ENCODE measurements at places on chromosomes 4 and X.

DNA sequence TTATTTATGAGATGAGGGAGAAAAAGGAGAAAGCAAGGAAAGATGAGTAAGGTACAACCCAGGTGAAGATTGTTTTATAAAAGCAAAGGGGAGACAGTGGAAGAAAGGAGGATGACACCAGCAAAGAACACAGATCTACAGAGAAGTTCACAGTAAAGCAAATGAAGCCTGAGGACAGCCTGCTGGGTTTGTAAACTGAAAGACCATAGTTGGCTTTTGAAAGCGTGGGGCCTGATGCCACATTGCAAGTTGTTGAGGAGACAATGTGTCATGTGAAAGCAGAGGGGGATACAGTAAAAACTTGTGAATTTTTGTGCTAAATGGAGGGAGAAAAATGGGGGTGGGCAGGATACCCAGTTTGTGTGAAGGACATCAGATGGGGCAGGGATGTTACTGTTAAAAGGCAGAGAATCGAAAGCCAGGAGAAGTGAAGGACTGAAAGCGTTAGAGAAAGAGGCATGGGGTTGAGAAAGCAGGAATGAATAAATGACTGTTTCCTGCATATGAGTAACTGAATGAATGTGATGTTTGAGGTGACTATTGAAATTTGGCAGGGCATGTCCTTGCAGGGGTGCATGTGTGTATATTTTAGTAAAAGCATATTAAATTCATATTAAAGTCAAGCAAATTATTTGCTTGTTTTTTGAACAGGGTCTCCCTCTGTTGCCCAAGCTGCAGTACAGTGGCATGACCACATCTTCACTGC lies 69.6 kb downstream of the SPRY1 start:
- no peak for DNase-seq

- no peak for DNase-seq
Observed at GRCh38 chr4:139042981-139043460, 27.4 kb downstream of the NOCT start.

DNA sequence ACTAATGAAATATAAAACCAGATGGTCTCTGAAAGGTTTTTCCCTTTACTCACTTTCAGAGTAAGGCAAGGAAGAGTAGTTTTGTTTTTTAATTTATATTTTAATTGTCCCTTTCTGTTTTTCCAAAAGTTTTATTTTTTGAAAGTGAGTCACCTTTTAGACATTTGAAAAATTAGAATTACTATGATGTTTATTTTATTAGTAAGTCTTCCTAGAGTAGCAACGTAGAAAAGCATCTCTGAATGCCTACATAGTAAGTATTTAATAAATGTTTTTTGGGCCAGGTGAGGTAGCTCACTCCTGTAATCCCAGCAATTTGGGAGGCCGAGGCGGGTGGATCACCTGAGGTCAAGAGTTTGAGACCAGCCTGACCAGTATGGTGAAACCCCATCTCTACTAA lies 51.1 kb downstream of the TET2 start:
- DNase-seq = no peak

DNA sequence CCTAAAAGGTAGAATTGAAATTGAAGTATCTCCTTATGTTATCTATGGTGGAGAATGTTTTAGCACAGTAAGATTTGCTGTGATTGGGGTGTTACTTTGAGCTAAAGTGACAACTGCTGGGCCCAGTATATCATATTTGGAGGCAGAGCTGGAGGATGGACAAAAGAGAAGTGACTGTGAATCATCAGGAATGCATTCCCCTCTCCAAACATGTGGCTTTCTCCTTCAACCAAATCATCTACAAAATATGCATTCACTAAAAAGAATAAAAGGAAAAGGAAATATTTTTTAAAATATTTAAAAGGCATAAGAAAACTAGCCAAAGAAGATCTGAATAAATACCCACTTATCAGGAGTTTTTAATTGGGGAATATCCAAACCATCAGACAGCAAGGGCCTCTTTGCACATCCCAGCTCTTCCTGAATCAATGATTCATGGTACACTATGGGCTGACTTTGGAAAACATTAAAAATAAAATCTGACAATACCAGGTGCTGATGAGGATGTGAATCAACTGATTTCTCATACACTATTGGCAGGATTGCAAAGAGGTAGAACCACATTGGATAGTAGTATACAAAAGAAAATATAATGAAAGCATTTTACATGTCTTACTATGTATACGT lies 671.7 kb upstream of the NR3C2 start:
- DNase-seq = no peak

DNA sequence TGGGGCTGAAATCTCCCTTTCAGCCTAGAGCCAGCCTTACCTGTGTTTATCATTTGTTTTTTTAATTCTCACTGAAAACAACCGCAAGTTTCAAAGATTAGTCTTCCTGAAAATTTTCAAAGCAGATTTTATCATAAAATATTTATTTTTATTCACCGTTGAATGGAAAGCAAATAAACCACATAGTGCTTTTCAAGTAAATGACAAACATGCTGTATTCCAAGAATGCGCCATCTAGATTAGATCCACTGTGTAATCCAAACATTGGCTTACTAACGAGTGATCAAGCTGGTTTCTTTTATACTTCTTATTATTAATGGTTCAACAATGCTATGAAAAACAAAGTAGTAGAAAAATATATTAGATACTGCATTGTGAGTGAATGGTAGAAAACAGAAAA lies 1176.2 kb upstream of the IGFBP7 start:
- DNase-seq = no peak
